ENCODE measurements at places on chromosomes 16 and 17.

DNA sequence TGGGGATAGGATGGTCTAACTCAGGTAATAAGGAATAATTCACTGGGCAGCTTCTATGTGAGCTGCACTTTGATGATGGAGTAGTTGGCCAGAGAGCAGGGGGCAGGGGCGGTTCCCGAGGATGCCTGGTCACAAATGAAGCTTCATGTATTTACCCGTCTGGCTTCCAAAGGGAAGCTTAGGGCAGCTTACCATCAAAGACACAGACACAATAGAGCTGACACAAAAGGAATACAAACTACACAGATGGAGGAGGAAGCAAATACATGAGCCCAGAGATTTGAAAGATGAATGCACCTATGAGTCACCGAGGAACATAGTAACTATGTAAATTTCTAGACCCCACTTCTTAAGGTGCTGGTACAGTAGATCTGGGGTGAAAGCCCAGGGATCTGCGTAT, 8.7 kb upstream of the EMP2 start:
- no peak for DNase-seq

DNA sequence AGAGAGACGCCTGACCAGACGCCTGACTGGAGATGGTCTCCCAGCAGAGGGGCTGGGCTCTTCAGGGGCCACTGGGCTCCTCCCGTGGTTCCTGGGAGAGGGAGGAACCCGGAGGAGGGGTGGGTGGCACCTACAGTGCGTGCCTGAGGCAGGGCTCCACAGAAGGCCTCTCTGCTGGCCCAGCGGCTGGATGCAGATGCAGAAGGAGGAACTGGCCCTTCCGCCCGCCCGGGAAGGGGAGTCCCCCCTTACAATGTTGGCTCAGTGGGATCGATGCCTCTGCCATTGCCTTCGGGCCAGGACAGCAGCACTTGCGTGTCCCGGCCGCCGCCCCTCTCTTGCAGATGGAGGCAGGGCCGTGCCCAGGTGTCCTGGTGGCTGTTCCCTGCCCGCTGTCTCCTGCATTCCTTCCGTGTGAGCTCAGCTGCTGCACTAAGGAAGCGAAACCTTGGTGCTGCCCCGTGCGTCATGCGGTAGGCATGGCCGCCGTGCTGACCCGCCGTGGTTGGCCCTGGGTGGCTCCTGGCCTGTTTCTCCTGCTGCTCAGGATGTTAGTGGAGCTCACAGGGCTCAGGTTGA, 15.1 kb downstream of the BAIAP2 start:
- DNase-seq = peak; percentile 97

GRCh38 chr17:28744972-28745785, 1.4 kb downstream of the TRAF4 start:
- no peak for DNase-seq

DNA sequence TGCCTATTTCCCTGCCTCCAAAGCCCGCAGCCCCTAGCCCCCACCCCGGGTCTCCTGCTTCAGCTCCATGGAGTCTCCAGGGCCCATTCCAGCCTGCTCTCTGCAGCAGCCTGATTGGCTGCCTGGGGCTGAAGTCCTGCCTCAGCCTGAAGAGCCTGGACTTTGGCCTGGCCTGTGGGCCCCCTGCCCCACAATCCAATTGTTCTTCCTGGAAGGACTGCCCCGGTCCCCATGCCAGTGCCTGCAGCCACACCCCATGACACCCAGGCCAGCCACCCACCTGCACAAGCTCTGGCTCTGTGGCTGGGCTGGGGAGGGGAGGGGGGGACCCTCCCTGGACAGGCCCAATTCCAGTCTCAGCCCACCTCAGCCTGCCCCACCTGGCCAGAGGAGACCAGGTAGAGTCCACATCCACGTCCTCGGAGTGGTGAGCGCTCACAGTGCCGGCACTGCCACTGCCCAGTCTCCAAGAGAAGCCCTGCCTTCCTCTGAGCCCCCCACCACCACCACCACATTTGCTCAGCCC, 12.3 kb downstream of the ENPP7 start:
- DNase-seq = no peak

GRCh38 chr16:86292171-86292775, 218.1 kb upstream of the FOXF1 start:
- DNase-seq = no peak

DNA sequence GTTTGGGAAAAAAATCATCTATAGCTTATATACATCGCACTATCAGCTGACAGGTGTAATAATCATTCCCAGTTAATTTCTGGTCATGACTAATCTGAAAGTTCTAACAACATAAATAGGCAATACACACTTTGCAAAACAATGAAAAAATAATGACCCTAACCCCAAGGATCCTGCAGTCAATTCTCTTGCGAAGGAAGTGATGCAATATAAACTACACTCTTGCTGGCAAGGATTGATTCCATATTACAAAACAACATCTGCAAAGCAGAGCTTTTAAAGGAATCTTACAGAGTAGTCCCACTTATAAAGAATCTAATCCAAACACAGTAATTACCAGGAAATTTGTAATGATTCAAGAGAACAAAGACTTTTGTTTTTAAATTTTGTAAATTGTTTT, 73.4 kb downstream of the MYO1D start:
- DNase-seq = no peak

DNA sequence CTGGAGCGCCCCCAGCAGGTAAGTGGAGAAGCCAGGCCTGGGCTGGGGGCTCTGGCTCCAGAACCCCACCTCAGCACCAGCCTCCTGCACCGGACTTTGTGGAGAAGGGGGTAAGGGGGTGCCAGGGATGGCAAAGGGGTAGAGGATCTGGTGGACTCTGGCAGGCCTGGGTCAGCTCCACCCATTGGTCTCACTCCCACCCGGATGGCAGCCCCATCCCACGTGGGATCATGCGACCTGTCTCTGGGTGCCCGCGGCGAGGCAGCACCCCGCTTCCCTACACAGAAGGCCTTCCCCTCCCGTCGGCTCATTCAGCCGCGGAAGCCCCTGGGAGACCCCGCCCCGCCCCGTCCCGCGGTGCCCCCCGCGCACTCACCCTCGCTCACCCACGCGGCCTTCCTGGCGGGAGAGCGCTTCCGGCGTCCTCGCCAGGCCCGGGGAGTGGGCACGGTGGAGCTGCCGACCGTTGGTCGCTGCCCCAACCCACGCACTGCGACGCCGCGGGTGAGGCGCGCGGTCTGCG, 498 bp upstream of the PLEKHG4 start:
- DNase-seq = no peak

DNA sequence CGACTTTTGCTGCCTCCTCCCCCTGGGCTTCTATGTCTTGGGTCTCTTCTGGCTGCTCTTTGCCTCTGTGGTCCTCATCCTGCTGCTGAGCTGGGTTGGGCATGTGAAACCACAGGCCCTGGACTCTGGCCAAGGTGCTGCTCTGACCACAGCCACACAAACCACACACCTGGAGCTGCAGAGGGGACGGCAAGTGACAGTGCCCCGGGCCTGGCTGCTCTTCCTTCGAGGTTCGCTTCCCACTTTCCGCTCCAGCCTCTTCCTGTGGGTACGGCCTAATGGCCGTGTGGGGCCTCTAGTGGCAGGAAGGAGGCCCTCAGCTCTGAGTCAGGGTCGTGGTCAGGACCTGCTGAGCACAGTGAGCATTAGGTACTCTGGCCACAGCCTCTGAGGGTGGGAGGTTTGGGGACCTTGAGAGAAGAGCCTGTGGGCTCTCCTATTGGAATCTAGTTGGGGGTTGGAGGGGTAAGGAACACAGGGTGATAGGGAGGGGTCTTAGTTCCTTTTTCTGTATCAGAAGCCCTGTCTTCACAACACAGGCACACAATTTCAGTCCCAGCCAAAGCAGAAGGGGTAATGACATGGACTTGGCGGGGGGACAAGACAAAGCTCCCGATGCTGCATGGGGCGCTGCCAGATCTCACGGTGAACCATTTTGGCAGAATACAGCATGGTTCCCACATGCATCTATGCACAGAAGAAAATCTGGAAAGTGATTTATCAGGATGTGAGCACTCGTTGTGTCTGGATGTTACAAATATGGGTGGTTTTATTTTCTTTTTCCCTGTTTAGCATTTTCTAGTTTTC, 2.3 kb downstream of the GP1BA start:
- DNase-seq = peak; percentile 75

- DNase-seq = no peak
Measured at GRCh38 chr17:12421646-12422306, 243.9 kb upstream of the MYOCD start.

- no peak for DNase-seq
Measured at GRCh38 chr17:78725448-78726021, 56.5 kb downstream of the CYTH1 start.

- DNase-seq = no peak
Measured at GRCh38 chr17:7818746-7819645, 15.0 kb upstream of the KDM6B start.

DNA sequence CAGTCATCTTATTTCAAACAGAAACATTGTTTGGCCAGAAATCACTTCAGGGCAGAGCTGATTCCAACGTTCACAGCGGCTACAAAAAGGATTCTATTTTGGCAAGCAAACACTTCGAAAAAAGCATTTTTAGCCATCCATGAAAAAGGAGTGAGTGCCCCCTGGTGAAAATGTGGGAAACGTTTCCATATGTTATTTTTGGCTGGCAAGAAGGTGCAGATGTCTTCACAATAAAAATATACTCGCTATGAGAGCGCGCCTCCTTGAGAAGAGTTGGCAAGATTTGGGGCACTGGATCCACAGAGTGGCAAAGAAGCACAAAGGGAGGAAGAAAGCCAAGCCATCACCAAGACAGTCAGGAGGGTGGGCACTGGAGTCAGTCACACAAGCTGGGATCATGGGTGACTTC, 191.1 kb downstream of the CHD9NB start:
- DNase-seq = no peak

- DNase-seq = no peak
Measured at GRCh38 chr17:38872671-38873385, 3.0 kb downstream of the LASP1 start.

DNA sequence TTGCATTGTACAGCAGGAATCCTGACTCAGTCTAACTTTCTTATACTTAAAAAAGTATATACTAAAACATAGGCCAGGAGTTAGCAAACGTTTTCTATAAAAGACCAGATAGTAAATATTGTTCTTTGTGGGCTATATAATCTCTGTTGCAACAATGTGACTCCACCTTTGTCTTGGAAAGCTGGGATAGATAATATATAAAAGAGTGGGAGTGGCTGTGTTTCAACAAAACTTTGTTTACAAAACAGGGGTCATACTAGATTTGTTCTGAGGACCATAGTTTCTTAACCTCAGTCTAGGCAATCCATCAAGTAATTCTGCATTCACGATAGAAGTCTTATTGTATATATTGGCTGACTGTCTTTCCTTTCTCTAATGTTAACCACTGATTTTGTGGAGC, 9.0 kb upstream of the TBC1D3B start:
- no peak for DNase-seq

- no peak for DNase-seq
Measured at GRCh38 chr17:2694381-2695242, 17.0 kb downstream of the CLUH start.

DNA sequence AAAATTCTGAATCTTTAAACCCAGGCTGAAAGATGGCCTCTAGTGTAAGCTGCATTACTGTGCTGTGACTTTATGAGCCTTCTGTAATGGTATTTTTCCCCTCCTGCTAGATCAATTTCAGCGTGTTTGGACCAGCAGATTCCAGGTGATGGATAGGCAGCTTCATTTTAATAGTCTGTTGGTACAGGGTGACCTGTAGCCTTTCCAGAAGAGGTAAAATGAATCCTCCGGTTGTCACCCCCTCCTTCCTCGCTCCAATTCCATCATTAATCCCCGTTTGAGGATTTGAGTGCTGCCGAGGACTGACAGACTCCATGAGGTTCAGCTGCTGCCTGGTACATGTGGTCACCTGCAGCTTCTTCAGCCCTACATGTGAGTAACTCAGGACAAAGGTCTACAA, 48.9 kb downstream of the MYH3 start:
- DNase-seq = no peak

DNA sequence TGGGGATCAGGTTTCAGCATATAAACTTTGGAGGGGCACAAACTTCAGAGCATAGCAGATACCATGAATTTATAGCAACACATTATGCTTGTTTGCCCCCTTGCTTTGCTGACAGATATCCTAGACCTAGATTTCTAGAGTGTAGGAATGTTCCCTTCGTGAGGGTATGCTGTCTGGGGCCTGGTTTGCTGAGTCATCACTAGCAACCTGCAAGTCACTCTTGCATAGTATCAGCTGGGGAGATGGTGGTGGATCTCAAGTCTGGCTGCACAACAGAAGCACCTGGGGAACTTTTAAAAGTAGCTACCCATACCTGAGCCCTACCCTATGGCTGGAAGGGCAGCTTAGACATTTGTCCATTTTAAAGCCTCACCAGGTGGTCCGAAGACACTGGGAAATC, 22.3 kb upstream of the HSBP1 start:
- DNase-seq = no peak

GRCh38 chr16:16850274-16850673, 471.3 kb downstream of the NPIPA7 start:
- DNase-seq = no peak

- DNase-seq = no peak
Measured at GRCh38 chr17:45022288-45022648, 29.2 kb downstream of the DCAKD start.

DNA sequence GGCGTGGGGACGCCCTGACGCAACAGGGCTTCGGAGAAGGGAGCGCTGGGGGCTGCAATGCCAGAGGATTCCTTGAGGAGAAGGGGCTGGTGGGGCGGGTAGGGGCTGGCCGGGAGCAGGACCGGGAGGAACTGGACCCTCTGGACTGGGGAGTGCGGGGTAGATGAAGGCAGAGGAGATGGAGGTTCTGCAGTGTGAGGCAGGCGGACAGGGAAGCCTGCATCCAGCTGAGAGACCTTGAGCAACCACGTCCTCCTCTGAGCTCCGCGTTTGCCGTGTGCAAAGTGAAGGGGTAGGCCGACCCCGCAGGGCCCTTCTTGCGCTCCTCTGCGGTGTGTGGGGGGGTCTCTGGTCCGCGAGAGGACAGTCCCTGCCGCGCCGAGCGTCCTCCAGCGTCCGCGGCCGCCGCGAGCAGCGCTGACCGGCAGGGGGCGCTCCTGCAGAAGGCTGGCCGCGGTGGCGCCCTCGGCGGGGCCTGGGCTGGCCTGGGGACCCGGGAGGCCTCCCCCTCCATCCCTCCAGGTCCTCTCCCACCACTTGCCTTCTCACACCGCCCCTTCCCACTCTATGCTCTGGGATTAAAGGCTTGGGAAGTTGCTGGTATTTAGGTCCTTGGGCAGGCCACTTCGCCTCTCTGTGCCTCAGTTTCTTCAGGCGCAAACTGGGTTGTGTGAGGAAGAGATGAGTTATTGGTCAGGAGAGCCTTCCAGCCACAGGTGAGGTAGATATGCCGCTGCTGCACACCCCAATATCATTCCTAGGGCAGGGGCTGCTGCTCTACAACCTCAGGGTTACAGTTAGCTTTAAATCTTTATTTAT, 9.6 kb upstream of the WNT9B start:
- DNase-seq = no peak
